ENCODE measurements at places on chromosomes 1 and 21. TPM values are rescaled to one million over a fixed set of nuclear protein-coding genes. Genes with fewer than 3 reads are reported as not detected.
A peak's percentile ranks its signal among the peaks of the same experiment; 100 is the strongest.

DNA sequence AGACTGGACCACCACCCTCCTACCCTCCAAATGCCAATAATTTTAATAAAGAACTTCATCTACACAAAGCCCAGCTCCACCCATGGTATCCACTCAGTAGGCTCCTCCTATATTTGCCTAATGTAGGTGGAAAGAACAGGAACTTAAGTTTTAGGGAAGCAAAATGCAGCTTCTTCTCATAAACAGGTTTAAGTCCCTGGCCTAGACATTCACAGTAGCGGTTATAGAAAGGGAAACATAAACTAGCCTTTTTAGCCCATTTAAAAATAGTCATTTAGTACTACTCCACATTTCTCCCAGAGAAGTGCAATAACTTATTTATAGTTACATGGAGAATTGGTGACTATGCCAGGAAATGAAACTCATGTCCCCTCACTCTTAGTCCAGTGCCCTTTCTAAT lies 56.6 kb upstream of the CPLANE2 start:
- no peak for DNase-seq

NID1 gene
- total RNA-seq, result 7.2 TPM

GRCh38 chr1:157310401-157310800 lies 172.2 kb upstream of the ETV3 start:
- DNase-seq, result no peak

- no peak for DNase-seq
Measured at GRCh38 chr21:29418813-29419212, 120.1 kb downstream of the BACH1 start.

C1orf141 gene
- not detected for total RNA-seq

DNA sequence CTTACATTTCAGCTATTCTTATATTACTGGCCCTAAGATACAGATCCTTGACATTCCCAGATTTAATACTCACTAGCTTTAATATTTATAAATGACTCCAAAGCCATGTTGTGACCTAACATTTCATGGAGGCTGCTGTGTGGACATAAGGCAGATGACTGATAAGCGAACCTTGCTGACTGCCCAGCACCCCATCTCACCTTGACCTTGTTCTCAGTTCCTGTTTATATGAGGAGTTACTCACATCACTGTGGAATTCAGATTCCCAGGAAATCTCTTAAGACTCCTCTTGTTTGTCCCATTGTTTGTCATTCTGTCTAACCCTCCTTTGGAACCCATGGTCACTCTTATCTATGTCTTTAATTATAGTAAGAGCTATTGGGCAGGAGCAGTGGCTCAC lies 21.9 kb downstream of the RAB3B start:
- no peak for DNase-seq

CYP4A11 gene
- not detected for total RNA-seq

HCRTR1 gene
- not detected for total RNA-seq

GRCh38 chr1:229218612-229219025 lies 52.3 kb upstream of the RAB4A start:
- DNase-seq, result no peak

SPRR2G gene
- total RNA-seq, result not detected

DNA sequence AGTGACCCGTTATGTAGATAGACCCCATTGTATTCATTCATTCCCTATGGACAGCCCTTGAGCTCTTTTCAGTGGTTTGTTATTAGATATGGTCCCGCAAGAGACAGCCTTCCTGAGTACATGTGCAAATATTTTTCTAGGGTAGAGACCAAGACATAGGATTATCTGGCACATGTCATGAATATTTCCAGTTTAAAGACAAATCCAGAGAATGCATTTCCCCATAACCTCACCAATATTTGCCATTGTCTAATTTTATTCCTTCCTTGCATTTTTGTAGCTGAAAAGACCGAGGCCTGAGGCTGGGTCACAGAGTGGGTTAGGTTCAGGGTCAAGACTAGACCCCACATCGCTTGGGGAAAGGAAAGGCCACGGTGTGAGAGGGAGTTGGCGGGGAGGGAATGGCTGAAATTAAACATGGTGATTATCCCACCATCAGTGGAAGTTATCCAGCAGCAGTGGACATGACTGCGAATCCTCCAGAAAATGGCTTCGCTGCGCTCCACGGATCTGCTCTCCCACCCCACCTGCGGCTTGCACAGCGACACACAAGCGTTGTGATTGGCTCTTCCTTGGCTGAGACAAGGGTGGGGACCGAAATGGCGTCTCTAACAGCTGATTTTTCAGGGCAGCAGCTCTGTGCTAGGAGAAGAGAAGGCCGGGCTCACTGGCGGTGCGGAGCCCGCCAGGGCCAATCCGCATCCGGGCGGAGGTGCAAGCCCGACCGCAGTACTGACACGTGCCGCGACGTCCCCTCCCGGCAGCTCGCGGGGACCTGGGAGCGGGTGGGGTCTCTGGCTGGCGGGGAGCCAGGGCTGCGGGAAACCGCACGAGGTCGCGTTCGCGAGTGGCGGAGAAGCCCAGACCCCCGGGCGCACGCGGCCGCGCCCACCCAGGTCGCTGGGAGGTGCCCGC lies 16.1 kb upstream of the STMN1 start:
- DNase-seq, result peak; percentile 34

OR10Z1 gene
- total RNA-seq, result not detected

All from mucosa of descending colon (tissue), 3 donors.